KG1 (cell line): ENCODE measurements at places on chromosomes 7 and 10.

GRCh38 chr10:114077815-114078219 is 34.2 kb downstream of the ADRB1 start:
- no peak for DNase-seq

- DNase-seq: no peak
Measured at GRCh38 chr7:46583656-46584055, 662.6 kb upstream of the IGFBP3 start.

DNA sequence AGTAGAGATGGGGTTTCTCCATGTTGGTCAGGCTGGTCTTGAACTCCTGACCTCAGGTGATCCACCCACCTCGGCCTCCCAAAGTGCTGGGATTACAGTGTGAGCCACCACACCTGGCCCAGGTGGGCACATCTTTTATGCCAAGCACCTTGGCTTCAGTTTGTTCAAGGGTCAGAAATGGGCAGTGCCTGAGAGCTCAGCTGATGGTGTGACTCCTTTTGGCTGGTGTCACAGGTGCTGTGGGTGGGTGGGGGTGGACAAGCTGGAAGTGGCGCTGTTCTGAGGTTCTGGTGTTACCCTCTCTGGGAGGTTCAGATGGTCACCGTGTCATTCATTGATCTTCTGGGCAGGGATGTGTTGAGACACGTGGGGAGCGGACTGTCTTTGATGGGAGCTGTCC is 11.5 kb downstream of the ADCY1 start:
- DNase-seq: no peak

DNA sequence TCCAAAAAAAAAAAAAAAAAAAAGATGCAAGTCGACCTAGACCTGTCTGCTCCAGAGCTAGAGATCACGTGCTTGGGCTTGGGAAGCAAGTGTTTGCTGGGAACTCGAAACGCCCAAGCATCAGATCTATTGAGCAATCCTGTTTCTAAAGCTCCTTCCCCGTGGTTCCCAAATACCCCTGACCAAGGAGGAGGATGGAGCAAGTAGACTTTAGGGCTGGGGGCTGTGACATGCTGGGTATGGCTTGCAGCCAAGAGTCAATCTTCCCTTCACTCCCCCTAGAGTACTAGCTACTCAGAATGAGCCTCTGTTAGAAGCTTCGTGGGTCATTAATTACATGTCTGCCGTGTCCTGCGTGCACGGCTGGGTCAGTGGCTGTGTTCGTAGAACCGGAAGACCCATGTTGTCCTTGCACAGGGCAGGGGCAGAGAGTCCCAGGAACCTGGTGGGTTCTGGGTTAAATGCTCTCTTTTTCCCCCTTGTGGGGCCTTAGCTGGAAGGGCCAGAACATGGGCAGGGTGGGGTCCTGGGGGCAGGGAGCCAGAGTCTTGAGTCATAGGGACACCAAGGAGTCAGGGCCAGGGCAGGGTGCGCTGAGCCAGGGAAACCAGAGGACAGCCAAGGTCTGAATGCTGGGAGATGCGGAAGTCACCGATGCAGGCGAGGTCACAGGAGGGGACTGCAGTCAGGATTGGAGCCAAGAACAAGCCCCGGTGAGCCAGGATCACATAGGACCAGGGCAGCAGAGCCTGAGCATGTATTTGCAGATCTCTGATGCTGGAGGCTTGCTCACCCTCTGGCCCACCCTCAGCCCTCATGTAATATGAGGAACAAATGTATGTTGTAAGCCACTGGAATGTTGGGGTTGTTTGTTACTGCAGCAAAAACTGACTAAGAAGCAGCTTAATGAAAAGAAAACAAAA is 34.6 kb upstream of the TPST1 start:
- no peak for DNase-seq

DNA sequence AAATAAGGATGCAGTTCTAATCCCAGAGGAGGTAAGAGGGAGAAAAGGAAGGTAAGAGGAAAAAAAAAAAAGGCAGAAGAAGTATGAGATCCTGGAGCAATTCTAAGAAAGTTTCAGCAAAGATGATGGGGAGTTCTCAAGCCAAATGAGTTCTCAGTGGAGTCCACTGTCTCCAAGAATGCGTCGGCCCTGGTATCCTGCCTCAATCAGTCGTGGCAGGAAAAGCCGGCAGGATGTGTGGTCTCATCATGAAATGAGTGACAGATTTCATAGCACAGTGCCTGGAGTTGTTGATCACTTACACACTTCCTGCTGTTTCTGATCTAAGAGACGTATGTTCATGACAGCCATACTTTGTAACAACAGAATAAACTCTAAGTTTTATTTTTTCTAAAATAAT is 554.9 kb downstream of the NXPH1 start:
- no peak for DNase-seq

DNA sequence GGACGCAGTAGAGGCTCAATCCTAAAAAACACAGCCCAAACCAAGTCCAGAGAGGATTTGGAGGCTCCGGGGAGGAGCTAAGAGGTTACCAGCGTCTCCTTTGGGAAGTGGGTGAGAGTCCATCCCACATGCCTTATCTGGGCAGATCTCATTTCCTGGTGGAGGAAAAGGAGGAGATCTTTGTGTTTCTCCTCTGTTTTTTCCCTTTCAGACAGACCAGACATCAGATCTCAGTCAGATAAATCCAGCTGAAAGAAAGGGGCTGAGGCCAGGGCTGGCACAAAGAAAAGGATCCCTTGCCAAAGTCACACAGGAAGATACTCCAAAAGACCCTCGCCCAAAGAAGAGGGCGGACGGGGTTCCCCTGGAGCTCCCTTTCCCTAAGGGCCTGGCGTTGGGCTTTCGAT is 58.3 kb upstream of the COMTD1 start:
- no peak for DNase-seq

- DNase-seq: no peak
Measured at GRCh38 chr7:66043681-66044497, 31.7 kb upstream of the ASL start.

- DNase-seq: no peak
Measured at GRCh38 chr10:94936721-94937120, 1.7 kb upstream of the CYP2C9 start.

DNA sequence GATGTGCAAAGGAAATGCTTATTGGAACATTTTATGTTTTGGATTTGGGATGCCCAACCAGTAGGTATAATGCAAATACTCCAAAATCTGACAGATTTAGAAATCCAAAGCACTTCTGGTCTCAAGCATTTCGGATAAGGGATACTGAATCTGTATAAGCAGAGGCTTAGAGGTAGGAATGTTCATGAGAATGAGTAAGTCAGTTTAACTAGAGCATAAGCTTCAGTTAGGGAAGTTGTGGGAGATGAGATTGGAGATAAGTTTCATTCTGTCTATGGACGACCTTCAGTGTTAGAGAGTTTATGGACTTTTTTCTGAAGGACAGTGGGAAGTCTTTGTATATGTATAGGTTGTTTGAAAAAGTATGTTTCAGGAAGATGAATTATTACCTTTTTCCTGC is 10.4 kb downstream of the TAX1BP1 start:
- no peak for DNase-seq
